CD4-positive, alpha-beta T cell (primary cell): ENCODE measurements at places on chromosomes 16 and 17.

- peak; percentile 73 for DNase-seq
These were observed at the start of gene XAF1 for GRCh38 chr17:6755731-6756184. XAF1 (plus strand) TSS chr17:6756046; CDS start chr17:6756079, 33 bp downstream.

- DNase-seq = no peak
These were observed 39.0 kb upstream of the CRISPLD2 start for GRCh38 chr16:84780544-84781376.

- no peak for DNase-seq
These were observed 28.3 kb downstream of the TMEM100 start for GRCh38 chr17:55694286-55694910.

DNA sequence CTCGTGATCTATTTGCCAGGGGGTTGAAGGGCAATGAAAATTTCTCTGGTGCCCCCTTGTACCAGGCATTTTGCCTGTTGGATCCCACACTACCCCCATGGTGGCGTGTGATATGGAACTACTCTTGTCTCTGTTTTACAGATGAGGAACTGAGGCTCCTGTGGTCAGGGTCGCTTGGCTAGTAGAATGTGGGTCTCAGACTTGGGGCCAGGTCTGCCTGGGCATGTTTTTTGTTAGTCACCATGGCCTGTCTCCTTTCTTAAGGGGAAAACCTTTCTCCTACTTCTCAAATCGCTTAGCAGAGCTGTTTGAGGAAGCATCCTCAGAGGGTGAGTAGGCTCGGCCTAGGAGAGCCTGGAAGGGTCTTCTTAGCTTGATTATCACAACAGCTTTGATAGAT lies 51.2 kb downstream of the CLEC16A start:
- no peak for DNase-seq

- DNase-seq = no peak
These were observed 11.0 kb downstream of the GCGR start for GRCh38 chr17:81814748-81815645.

DNA sequence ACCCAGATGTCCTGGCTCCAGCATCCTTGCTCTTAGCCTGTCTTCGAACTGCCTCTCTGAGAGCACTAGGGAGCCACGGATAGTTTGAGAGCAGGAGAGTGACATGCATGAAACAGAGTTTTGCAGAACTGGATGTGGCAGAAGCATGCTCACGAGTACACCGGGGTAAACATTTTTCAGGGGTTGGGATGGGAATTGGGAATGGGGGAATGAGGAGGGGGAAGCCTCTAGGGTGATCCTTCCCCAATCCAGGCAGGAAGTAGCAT lies 34.2 kb upstream of the CIBAR2 start:
- DNase-seq = no peak

- no peak for DNase-seq
These were observed 457.8 kb downstream of the HS3ST4 start for GRCh38 chr16:26149364-26150190.

- DNase-seq = no peak
These were observed 7.2 kb downstream of the GAS2L2 start for GRCh38 chr17:35745749-35746320.

DNA sequence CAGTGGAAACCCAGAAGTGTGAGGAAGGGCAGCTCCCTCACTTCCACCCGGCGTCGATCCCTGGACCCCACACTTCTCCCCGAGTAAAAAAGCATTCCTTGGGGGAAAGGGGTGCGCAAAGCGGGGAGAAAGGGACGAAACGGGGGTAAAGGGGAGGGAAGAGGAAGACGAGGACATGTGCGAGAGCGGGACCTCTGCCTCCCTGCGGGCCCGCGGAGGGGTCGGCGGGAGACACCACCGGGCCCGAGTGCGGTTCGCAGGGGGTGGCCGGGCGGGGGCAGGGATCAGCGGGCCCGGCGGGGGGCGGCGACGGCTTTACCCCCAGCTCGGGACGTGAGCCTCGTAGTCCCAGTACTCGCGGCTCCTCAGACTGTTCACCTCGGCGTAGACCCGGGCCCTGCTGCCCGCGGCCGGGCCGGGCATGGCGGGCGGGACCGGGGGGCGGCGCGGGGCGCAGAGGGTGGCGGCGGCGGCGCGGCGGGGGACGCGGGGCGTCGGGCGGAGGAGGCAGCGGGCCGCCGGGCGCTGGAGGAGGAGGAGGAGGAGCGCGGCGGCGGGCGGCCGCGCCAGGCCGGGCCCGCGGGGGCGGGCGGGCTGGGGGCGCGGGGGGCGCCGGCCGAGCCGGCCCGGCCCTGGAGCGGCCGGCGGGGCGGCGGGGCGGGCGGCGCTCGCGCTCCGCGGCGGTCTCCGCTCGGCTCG lies 443 bp downstream of the CSNK2A2 start:
- DNase-seq = no peak

DNA sequence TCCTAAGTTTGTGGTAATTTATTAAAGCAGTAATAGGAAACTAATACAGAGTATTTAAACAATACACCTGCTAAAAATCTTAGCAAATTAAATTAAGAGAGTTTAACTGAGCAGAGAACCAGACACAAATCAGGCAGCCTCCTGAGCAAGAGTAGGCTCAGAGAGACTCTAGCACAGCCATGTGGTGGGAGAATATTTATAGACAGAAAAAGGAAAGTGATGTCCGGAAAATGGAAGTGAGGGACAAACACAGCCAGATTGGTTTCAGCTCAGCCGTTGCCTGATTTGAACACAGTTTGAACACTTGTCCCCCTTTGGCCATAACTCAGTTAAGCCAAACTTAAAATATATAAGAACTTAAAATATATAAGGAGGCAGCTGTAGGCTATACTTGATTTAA lies 192.6 kb upstream of the PSMD7 start:
- no peak for DNase-seq
